ENCODE measurements at places on chromosomes 1 and 21.
A peak's percentile ranks its signal among the peaks of the same experiment; 100 is the strongest.

DNA sequence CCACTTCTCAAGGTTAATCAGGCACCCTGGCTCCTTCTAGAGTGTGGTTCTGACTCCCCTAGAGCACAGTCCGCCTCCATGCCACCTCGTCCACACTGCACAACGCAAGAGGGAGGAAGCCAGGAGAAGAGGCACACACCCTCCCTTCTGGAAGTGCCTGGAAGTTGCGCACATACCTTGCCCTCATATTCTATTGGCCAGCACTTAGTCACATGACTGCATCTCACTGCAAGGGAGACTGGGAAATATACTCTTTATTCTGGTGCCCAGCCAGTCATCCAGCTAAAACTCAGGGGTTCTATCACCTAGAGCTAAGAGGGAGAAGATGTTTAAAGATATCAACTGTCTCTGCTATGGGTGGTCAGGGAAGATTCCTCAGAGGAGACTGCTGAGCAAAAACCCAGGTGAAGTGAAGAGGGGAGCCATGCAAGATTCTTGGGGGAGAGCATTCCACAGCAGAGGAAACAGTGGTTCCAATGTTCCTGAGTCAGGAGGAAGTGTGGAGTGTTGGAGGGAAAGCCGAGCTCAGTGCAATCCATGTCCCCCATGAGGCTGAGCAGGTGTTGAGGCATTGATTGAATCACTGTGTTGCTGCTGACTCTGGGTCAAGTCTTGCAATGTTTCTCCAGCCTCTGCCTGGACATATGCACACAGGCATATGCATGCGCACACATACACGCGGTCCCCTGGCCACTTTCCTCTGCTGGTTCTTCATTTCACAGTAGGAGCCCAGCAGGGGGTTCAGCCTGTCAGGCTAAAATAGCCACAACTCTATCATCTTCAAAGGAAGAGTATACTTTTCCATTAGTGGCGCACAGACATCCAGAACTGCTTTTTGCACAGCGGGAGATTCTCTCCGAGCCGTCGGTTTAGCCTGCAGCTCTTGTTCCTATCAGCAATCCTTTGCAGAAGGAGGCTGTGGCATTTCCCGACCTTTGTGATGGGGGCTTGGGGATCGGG, 22.3 kb upstream of the KLHDC7A start:
- peak; percentile 68 for DNase-seq

DNA sequence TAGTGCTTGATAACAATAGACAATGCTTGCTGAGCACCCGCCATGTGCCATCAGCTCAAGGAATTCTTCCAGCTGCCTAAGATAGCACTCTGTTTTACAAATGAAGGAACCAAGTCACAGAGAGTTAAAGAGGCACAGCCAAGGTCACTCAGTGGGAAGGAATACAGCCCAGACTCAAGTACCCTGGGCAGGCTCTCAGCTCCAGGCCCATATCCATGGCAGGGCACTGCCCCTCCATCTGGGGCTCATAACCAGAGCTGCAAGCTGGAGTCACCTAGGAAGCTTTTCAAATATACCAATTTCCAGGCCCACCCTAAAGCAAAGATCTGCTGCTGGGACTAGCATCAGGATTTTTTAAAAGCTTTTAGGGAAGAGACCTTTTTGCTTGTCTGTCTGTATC, 1.6 kb downstream of the CLEC20A start:
- DNase-seq: no peak

DNA sequence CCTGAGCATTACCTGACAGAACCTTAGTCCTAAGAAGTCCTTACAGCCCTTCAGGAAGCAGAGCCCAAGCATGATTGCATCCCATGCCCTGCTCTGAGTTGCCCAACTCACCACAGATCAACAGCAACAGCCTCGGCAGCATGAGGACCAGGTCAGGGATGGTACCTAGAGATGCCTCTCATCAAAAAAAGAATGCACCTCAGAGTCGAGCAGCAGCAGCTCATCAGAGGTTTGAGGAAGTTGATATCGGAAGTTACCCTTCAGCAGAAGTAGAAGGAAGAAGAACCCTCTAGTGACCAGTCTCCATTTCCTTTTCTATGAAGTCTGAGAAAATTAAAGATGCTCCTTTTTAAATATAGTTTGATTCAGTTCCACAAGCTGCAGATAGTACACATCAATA, at the start of gene FCRL1:
FCRL1 (minus strand) TSS at position 225 of the 400 bp plus-strand sequence; CDS start at position 142, 83 bp downstream.
- no peak for DNase-seq

GRCh38 chr1:38474738-38475623, 384.6 kb downstream of the RRAGC start:
- no peak for DNase-seq

- DNase-seq: no peak
Measured at GRCh38 chr1:26822737-26823395, 3.6 kb upstream of the ZDHHC18 start.

GRCh38 chr1:21604208-21604957, 64.8 kb downstream of the RAP1GAP start:
- no peak for DNase-seq
